Suppressor macrophage treated with lipopolysaccharide for 1 hour (primary cell): ENCODE measurements at places on chromosomes 3 and 15.

DNA sequence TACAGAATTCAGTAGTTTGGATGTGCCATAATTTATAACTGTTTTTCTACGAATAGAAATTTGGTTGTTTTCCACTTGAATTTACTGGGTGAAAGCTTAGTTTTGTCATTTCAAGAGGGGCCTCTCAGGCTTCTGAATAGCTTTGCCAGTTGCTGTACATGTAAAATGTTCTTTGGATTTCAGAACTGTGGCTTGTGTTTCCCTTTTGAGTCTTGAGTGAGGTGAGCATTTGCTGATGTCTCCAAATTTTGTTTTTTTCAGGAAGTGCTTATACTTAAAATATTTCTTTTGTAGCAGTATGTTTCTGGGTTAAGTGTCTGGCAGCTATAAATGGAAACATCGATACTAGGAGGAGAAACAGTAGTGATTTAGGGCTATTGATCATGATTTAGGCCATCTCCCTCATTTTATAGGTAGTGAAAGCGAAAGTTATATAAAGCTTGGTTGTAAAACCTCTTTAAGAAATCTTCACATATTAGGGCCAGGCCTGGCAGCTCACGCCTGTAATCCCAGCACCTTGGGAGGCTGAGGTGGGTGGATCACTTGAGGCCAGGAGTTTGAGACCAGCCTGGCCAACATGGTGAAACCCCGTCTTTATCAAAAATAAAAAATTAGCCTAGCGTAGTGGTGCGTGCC, 9.2 kb upstream of the TRAK1 start:
- no peak for DNase-seq

DNA sequence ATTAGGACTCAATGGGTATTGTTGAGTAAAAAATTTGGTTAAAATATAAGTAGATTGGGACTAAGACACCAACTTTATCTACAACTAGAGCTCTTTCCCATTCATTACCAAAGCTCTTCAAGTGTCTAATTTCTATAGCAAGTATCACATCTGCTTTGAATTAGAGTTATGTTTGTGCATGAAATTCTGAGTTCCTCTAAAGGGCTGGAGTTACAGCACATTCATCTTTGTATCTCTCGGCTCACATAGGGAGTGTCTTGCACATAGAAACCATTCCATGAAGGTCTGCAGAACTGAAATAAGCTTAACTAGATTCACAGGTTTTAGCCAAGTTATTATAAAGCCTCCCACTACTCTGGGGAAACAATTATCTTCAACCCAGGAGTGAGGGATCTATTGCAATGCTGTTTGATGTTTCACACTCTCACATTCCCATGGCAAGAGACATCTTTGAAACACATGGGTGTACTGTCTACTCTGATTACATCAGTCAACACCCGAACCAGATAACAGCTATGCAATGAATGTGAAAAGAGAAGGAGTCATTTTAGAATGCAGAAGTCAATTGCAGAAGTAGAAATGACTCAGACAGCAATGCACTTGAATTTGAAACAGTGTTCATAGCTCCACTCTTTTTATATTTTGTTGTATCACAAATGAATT, 93.1 kb upstream of the KBTBD8 start:
- peak; percentile 62 for DNase-seq

GRCh38 chr15:63560741-63561448, 36.3 kb upstream of the FBXL22 start:
- DNase-seq: peak; percentile 20

DNA sequence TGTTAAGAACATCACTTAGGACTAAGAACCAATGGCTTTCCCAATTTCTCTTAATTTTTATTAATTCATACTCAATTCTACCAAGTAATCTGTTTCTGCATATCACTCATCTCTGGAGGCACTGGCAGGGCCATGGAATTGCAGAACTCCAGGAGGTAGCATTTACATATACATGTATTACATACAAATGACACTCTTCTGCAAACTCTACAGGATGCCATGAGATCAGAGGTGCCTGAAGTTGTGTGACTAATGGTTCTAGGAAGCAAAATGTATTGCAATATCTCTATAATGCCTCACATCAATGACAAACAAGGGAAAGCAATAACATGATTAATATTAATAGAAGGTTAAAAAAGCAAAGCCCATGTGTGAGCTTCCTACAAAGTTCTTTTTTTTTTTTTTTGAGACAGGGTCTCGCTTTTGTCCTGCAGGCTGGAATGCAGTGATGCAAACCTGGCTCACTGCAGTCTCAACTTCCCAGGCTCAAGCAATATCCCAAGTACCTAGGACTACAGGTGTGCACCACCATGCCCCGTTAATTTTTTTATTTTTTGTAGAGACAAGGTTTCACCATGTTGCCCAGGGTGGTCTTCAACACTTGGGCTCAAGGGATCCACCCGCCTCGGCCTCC, 33.0 kb downstream of the DENND6A start:
- peak; percentile 12 for DNase-seq

- DNase-seq: no peak
These were observed 36.1 kb upstream of the BLM start for GRCh38 chr15:90681056-90681455.

DNA sequence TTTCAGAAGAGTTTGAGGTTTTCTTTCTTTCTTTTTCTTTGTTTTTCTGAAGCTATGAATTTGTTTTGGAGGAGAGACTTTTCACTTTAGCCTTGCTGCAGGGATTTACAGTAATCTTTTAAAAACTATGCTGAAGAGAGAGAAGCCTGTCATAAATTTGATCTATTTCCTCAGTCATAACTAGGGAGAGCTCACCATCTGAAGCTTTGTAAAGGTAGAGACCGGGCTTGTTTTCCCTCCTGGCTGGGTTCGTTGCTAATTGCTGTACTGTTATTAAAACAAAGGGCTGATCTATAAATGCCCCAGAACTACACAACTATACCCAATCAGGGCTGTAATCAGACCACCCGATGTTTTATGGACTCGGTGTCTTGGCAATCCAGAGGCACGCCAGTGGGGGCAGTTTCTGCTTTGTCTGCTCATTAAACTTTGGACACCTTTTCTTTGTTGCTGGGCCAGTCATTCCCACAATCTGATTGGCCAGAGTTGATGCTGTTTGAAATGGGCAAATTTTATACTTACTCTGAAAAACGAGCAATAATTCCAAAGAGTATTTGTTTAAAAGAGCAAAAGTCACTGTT, 164.3 kb downstream of the CACNA1D start:
- DNase-seq: no peak

GRCh38 chr3:111616417-111617105, 21.4 kb upstream of the ZBED2 start:
- DNase-seq: no peak

DNA sequence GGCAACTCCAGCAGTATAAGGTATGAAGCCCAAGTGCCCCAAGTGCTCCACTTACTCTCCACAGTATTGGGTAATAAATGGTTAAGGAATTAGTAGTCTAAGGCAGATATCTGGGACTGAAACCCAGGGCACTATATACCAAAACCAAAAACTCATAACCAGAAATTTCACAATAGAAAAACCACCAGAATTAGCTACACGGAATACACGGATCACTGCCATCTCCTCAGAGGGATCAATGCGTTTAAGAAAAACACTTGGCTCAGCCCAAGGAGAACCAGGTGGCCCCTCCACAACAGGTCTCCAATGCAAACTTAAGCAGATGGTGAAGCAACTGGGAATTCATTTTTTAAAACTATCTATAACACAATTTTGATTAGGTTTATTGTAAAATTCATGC, 83.6 kb downstream of the FAIM start:
- DNase-seq: no peak

DNA sequence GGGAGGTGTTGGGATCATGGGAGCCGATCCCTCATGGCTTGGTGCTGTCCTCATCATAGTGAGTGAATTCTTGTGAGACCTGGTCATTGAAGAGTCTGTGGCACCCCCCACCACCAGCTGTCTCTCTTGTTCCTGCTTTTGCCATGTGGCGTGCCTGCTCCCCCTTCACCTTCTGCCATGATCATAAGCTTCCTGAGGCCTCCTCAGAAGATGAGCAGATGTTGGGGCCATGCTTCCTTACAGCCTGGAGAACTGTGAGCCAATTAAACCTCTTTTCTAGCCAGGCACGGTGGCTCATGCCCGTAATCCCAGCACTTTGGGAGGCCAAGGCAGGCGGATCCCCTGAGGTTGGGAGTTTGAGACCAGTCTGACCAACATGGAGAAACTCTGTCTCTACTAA, 37.0 kb upstream of the CGNL1 start:
- DNase-seq: no peak

DNA sequence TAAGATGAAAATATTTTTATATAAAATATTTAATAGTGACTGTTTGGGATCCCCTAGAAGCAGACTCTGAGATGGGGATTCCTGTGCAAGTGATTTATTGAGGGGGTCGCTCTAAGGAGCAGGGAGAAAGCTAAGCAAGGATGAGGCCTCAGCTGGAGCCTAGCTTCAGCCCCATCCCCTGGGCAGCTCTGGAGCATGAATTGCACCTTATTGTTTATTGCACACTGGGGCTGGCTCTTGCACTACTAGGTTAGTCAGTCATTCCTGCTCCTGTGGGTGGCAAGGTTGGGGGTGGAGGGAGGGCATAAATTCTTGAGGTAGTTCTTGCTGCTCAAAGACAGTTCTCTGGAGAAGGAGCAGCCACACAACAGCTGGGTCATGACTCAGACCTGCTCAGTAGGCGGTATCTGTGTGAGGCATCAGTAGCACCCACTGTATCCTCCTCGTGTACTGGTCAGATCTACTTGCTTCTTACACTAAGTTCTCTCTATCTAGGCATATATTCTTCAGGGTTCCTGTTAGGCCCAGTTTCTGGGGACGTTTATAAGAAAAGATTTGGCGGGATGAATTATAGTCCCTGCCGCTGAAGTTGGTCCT, 27.2 kb upstream of the TNFSF10 start:
- peak; percentile 91 for DNase-seq

DNA sequence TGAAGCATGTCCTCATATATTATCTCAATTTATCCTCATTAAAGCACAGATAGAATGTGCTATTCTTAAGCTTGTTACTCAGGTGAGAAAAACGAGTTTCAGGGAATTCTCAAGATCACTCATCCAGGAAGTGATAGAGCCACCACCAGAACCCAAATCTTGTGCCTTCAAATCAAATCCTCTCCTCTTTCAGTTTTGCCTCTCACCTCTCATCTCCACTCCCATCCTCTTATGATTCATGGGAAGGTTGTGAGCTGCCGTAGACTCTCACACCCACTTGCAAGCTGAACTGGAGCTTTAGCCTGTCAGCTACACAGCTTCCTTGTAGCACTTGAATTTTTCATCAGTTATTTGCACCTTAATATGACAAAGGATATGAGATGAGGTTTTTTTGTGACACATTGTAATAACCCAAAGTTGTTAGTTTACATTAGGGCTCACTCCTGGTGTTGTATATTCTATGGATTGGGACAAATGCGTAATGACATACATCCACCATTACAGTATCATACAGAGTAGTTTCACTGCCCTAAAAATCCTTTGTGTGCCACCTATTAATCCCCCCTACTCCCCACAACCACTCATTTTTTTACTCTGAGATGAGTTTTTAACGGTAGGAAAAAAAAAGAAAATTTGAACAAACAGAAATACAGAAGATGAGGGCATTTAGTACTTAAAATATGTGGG, 25.7 kb downstream of the GPR15 start:
- DNase-seq: no peak

- DNase-seq: peak; percentile 95
These were observed 52.2 kb downstream of the TP53BP1 start for GRCh38 chr15:43440721-43441281.

GRCh38 chr3:162211470-162211869, 714.9 kb downstream of the OTOL1 start:
- no peak for DNase-seq

- no peak for DNase-seq
These were observed 3.7 kb downstream of the TMEM42 start for GRCh38 chr3:44865272-44866035.

DNA sequence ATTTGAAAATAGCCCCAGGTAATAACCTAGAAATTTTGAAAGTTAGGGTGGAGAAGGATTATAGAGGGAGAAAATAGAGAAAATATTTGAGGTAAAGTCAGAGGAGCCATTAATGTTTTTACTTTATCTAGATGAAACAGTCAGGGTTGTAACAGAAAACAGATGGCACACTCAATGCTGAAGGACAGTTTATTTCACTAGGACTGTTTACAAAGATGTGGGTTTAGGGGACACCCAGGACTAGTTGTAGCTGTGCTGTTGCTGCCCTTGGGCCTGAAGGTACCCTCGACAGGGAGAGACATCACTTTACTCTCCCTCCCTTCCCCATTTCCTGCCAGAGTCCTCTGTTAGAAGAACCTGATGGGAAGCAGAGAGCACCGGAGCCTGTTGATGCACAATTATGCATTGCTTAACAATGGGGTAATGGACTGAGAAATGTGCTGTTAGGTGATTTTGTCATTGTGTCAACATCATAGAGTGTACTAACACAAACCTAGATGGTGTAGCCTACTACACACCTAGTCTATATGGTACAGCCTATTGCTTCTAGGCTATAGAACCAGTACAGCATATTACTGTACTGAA, 103.8 kb downstream of the GALK2 start:
- DNase-seq: no peak
